Activated CD4-positive, alpha-beta T cell treated with anti-CD3 and anti-CD28 coated beads, Interleukin-2, amount 50 U/mL, for 4 hours (primary cell): ENCODE measurements at places on chromosomes 4 and X.
A peak's percentile ranks its signal among the peaks of the same experiment; 100 is the strongest.

- no peak for DNase-seq
Measured at GRCh38 chr4:71945791-71946190, 86.0 kb upstream of the NPFFR2 start.

DNA sequence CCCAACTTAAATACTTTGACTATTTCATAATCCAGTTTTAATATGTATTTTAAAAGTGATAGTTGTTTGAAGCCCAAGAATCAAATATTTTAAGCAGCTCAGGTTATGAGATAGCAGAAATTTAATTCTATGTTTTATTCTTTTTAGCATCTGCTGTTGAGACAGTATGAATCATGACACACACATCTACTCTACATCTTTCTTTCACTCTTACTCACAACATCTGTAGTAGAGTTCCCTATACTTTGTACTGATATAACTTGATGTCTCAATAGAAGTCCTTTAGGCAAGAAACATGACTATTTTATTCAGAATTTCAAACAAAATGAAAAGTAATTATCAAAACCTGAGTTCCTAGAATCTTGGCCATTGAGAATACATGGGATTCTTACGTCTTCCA is 187.9 kb upstream of the GNPDA2 start:
- DNase-seq = no peak

DNA sequence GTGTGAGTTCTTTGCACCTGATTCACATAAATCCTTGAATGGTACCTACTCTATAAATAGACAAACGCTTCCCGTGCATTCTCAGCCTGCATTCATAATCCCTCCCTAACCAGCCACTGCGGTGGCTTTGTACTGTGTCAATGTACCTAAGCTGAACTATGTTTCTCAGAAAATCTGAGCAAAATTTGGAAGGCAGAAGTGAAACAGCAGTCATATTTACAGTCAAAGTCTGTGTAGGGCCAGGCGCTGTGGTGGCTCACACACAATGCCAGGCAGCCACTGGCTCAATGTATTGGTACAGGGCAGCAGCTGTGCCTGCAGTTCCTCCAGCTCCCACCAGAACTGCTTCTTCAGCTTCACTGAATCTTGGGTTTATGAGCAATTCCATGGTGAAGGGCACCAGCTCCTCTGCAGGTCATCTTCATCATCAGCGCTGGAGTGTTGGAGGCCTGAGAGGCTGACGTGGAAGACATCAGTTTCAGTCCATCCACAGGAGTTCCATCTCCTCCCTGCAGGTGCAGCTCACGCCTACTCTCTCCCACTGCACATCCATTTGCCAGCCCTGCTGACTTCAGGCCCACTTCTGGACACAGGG is 32.3 kb upstream of the IRF2 start:
- no peak for DNase-seq

GRCh38 chrX:40544343-40545266 is 36.2 kb upstream of the ATP6AP2 start:
- no peak for DNase-seq

GRCh38 chr4:110007217-110007616 is 94.5 kb downstream of the EGF start:
- no peak for DNase-seq

DNA sequence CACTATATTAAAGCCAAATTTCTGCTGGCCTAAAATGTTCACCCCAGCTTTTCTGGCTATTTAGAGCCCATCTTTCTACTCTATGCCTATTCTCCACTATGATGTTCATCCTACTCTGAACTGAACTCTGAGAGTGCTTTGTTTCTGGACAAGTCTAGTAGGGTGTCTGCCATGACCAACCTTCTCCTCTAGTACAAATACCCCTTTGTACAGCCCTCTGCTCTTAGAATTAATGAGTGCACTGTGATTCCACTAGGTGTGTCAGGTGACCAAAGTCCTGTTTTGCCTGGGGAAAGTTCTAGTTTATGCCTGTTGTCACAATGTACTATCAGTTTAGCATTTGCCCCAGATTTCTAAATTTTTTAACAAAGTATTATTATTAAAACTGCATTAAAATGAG is 388.1 kb upstream of the MAD2L1 start:
- DNase-seq = no peak

GRCh38 chr4:158775091-158775651 is 6.3 kb downstream of the FNIP2 start:
- DNase-seq = no peak

- DNase-seq = no peak
Measured at GRCh38 chr4:154329939-154330338, 161.7 kb downstream of the DCHS2 start.

GRCh38 chrX:49754233-49754857 is 58.6 kb upstream of the PAGE1 start:
- peak; percentile 32 for DNase-seq

DNA sequence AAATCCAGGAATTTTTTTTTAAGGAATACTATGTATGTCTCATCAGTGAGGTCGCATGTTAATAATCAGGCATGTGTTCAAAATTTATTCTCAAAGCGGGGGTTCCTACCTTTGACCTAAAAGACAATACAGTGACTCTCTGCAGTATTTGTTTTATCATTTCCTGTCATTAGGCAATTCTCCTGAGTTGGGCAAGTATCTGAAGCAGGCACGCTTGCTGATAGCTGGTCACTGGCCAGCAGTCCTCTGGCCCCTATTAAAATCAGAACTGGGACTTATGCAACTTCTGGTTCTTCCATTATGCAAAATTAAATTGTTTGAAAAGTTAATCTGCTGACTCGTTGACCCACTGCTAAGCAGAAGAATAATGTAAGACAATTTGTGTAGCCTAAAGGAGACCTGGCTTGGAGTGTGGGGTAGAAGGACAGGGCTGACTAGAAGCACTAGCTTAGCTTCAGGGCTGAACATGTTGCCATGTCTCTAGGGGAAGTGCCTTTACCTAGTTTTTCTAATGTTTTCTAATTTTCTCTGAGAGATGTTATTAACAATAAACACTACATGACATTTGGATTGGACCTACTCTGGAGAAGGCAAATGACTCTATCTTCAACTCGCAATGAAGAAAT is 36.0 kb upstream of the GABRA2 start:
- no peak for DNase-seq

DNA sequence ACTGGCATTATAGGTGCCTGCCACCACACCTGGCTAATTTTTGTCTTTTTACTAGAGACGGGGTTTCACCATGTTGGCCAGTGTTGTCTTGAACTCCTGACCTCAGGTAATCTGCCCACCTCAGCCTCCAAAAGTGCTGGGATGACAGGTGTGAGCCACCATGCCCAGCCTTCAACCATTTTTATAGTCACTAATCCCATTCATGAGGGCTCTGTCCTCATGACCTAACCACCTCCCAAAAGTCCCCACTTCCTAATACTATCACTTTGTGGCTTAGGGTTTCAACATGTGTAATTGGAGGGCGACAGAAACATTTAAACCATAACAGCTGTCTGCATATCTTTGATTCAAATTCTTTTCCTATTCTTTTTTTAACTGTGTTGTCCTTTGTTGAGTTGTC is 229.6 kb upstream of the AGA start:
- DNase-seq = no peak

GRCh38 chr4:62226082-62226481 is 1026.0 kb downstream of the ADGRL3 start:
- DNase-seq = no peak

DNA sequence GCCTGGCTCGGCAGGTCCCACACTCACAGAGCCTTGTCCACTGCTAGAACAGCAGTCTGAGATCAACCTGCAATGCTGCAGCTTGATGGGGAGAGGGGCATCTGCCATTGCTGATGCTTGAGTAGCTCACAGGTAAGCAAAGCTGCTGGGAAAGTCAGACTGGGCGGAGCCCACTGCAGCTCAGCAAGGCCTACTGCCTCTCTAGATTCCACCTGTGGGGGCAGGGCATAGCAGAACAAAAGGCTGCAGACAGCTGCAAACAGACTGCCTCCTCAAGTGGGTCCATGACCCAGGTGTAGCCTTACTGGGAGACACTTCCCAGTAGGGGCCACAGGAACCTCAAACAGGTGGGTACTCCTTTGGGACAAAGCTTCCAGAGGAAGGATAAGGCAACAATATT is 110.6 kb upstream of the ADAMTS3 start:
- DNase-seq = no peak

GRCh38 chr4:138561906-138562305 is 319.8 kb upstream of the SLC7A11 start:
- no peak for DNase-seq

GRCh38 chr4:185437809-185438208 is 12.0 kb upstream of the UFSP2 start:
- DNase-seq = no peak

- no peak for DNase-seq
Measured at GRCh38 chr4:6230827-6231662, 30.7 kb upstream of the JAKMIP1 start.

GRCh38 chr4:37675587-37676290 is 10.4 kb downstream of the RELL1 start:
- no peak for DNase-seq

GRCh38 chr4:40998675-40999358 is 215.5 kb downstream of the APBB2 start:
- DNase-seq = no peak

DNA sequence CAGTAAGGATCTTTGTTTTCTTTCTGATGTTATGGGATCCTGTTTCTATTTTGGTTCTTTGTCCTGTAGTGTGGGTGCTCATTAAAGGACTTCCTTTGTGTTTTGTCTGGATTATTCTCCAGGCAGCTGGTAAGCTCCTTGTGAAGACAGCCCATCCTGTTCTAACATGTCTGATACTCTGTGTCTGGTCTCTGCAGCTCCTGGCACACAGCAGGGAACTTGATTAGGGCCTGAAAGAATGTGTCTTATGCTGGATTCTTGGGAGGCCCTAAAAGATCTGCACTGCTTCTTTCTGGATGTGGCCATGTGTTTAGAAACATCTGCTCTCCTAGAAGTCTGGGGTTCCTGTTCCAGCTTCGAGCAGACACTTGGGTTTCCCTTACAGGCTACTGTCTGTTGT is 38.1 kb upstream of the ATXN3L start:
- no peak for DNase-seq

- DNase-seq = no peak
Measured at GRCh38 chr4:127251423-127251822, 381.3 kb upstream of the INTU start.

- DNase-seq = no peak
Measured at GRCh38 chr4:47933840-47934239, 19.5 kb upstream of the NFXL1 start.

- no peak for DNase-seq
Measured at GRCh38 chrX:12370497-12370986, 232.3 kb downstream of the FRMPD4 start.

DNA sequence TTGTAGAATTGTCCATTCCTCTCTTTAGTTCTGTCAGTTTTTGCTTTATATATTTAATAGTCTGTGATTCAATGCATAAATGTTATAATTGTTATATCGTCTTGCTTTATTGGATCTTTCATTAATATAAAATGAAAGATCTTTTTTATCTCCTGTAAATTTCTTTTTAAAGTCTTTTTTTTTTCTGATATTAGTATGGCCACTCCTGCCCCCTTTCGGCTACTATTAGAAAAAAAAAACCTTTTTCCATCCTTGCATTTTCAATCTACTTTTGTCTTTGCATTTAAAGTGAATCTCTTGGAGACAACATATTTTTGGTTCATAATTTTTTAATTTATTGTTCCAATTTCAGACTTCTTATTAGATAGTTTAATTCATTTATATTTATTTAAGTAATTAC is 677.4 kb upstream of the NDST4 start:
- DNase-seq = no peak

- no peak for DNase-seq
Measured at GRCh38 chrX:110142096-110142495, 139.2 kb downstream of the TMEM164 start.

DNA sequence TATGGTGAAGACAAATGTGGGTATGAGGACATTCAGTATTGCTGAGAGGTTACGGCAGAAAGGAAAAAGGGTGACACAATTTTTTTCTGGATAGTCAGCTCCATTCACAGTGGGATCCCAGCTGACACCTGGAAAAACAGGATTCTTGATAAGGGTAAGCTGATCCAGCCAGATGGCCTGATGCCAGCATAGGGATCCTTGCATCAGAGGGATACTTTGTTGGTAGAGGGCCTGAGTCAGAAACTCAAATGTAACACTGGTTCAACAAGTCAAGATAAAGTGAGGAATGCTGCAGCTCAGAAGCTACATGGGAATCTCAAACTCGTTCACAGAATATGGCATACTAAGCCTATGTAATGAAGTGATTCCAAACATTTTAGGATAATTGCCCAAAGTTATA is 726.7 kb downstream of the C4orf33 start:
- DNase-seq = no peak

DNA sequence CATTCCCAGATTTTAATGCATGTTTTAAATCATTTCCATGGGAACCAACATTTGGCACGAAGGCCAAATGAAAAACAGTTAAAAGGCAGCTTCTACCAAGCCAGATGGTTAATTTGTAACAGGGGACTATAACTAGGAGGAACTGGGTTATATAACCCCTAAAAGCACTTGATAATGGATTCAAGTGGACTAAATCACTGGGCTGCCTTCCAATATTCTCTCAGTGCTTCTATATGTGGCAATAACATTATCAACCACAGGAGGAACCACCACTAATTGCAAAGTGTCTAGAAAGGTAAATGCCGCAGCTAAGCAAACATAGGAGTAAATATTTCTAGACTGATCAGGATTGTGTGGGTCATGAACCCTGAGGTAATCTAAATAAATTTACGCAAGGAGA is 391.5 kb downstream of the UBE2NL start:
- no peak for DNase-seq

- DNase-seq = no peak
Measured at GRCh38 chr4:149531861-149532260, 283.8 kb downstream of the IQCM start.

GRCh38 chr4:166400270-166400894 is 527.3 kb downstream of the TLL1 start:
- no peak for DNase-seq

GRCh38 chr4:139337612-139338011 is 35.3 kb upstream of the NDUFC1 start:
- DNase-seq = no peak

GRCh38 chr4:78656968-78657445 is 105.4 kb downstream of the ANXA3 start:
- DNase-seq = no peak

- no peak for DNase-seq
Measured at GRCh38 chrX:13837290-13837745, 20.4 kb upstream of the GPM6B start.
